ENCODE measurements at places on chromosomes 3 and 15.

DNA sequence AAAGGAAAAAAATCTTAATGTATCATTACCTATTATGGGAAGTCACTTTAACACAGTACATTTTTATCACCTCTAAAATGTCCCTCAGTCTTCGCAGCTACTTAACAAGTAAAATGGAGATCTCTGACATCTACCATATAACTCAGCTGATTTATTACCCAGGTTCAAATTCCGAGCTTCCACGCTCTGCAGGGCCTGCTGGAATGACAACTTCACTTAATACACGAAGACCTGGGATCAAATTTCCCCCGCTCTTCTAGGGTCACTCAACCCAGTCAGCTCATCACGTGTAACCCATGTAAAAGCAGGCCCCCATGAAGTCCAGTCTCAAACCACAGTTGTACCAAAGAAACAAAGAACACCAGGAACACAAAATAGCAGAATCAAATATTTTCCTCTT lies 44.2 kb upstream of the ACP3 start:
- no peak for DNase-seq

- DNase-seq: no peak
Observed at GRCh38 chr3:127712881-127713771, 40.4 kb downstream of the ABTB1 start.

GRCh38 chr3:108833611-108834010 lies 11.0 kb downstream of the TRAT1 start:
- no peak for DNase-seq

DNA sequence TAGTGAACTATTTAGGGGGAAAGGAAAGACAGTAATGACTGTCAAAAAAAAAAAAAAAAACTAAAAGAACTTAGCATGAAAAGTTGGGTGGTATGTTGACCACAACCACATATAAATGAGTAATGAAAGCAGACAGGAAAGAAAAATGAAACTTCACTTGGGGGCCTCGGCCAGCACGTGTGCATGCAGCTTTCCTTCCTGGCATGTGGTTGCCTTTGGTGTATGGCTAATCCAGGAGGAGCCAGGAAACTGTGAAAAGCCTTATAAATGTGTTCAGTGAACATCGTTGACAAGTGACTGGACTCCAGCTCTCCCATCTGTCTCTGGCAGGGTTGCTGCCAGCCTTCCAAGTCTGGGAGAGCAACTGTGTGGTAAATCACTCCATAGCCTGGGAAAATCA lies 195.1 kb downstream of the DTWD1 start:
- DNase-seq: no peak

DNA sequence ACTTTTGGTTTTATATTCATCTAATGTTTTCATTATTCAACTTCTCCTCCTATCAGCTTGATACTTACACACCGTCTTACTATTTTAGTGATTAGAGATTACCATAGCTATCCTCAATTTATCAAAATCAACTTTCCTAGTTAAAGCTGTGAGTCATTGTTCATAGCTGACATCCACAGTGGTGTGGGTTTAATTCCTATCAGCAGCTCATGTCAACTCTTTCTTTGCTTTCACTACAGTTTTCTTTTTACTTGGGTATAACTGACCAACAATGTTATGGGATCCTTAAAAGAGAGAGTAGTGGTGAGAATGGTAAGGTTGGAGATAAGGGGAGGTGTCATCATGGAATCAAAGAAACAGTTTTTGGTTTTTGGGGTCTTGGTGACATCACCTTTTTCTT lies 112.7 kb downstream of the NFKBIZ start:
- no peak for DNase-seq

DNA sequence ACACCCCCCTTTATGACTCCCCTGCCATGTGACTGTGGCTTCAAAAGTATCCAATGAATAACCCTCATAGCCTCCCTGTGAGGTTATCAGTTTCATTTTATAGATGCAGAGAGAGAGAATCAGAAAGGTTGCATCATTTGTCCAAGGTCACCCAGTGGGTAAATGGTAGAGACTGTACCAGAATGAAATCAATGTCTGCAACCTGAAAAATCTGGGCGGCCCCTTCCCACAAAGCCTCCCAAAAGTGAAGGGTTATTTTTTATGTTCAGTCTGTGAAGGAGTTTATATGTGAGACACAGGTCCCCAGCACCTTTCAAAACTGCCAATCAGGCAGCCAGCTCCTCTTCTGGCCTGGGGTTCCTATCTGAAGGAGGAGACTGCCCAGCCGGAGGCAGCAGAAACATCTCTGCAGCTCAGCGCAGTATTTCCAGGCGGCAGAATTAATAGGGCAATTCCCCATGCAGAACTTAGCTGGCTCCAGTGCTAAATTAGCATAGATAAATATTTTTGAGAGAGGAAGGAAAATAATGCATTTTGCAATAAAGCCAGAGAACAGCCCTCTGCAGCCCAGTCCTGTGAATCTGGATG lies 130.8 kb upstream of the PRR20G start:
- no peak for DNase-seq

- no peak for DNase-seq
Observed at GRCh38 chr3:127905556-127905955, 9.5 kb upstream of the KBTBD12 start.

DNA sequence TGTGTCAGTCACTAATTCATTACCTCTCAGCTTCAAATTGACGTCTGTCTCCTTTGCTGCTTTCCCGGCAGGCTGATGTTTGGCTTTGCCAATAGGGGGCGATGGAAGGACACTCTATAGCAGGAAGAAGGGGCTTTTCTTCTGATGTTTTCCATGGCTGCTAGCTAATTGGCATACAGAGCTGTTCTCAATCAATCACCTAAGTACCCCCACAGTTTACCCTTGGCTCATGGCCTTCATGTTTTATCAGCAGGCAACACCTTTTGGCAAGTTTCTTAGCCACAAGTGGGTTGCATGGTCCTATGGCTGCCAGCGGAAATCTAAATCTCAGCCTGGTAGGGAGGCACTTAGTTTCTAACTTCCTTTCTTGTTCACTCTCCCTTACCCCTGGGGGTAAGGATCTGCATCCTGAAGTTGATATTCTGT lies 45.0 kb downstream of the ESYT3 start:
- no peak for DNase-seq

DNA sequence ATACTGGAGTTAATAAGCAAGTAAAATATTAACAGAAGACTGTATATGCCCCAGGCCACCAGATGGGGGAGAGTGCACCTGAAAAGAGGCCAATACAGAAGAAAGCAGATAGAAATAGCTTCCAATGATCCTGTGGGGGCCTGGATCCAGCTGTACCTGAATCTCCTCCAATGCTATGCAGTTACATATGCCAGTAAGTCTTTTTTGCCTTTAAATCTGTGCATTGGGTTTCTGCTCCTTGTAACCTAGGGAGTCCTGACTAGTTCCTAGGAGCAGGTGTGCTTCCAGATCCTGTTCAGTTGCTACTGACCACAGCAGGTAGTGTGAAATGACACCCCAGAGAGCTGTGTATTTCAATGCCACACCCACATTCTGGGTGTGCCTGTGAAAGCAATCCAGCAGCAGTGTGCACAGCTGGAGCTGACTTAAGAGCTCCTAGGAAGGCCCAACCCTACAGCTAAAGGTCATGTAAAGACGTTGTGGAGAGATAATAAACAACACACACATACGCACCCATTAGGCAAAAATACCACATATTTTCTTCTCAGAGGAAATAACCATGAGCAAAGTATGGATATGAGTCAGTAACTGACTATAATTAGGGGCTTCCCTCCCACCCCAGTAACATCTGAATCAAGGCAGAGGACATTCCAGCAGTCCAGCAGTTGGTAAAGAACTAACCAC lies 62.2 kb upstream of the AKAP13 start:
- no peak for DNase-seq

DNA sequence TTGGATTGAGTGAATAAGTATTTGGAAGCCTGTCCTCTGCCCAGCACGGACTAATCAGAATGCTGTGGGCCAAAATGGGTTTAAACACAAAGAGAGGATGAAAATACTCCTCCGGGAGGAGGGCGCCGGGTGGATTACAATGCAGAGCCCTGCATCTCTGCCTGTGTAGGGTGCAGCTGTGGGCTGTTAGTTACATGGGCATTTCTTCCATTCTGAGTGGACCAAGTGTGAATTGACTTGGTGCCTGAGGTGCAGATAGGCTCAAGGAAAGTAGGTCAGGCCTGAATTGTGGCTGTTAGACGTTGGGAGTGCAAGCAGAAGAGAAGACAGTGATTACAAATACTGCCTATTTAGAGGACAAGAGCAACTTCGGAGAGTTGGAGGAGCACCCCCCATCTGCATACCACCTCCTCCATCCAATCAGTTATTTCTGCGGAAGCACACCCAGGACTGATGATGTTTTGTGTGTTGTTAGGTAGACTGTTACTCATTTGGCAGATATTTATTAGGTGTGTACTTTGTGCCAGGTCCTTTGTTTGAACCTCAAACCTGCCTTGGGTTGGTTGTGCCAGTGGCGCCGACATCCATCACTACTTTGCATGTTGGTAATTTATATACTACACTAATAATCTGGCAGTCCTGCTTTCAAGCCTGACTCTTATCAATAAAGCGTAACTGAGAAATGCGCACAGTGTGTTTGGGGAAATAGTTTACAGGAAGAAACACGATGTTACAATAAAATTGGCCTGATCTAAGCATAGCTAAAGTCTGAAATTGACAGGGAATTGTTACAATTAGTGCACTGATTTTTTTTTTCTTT lies 33.0 kb downstream of the PTPRG start:
- DNase-seq: no peak

All from stimulated activated CD4-positive, alpha-beta T cell treated with anti-CD3 and anti-CD28 coated beads, TNF-alpha, amount 100 ng/mL, for 1 hour (primary cell).